ENCODE measurements at places on chromosomes 16 and 17.

- DNase-seq: no peak
Measured at GRCh38 chr17:40349895-40350688, 14.4 kb downstream of the GJD3 start.

GRCh38 chr17:1366234-1366633 is 33.8 kb downstream of the YWHAE start:
- no peak for DNase-seq

DNA sequence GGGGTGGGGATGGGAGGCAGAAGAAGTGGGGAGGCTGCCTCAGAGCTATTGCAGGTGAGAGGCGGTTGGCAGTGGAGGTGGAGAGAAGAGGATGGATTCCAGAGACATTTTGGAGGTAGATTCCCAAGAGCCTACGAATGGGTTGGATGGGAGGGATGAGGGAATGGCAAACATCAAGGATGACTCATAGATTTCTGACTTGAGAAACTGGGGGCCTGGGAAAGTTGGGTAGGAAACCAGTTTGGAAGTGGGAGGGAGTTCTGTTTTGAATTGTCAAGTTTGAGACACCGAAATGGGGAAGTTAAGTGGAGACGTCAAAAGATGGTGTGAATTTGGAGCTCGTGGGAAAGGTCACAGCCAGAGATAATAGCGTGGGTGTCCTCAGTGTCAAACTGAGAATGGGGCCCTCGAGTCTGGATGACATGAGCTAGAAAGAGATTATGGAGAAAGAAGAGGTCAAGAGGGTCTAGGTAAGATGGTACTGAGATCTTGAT is 6.2 kb upstream of the CYLD start:
- DNase-seq: no peak

GRCh38 chr16:84513123-84513522 is 8.7 kb upstream of the MEAK7 start:
- no peak for DNase-seq

DNA sequence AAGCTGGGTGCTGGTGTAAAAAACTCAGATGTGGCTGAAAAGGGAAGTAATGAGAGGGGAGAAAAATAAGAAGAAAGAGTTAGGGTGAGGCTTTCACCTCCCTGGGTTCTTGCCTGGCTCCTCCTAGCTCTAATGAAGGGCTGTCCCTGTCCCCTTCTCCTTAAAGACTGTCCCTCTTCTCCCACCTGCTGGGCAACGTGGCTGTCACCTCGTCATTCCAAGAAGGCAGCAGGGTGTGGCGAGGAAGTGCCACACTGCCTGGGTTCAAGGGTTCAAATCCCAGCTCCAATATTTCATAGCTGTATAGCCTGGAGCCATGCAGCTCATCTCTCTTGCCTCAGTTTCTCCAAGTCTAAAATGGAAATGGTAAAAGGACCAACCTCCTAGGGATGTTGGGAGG is 122.5 kb upstream of the CACNG5 start:
- no peak for DNase-seq

All from stimulated activated CD4-positive, alpha-beta T cell treated with anti-CD3 and anti-CD28 coated beads, Interleukin-12 subunit alpha, Interleukin-12 subunit beta, amount 100 ng/mL, for 48 hours (primary cell).